ENCODE measurements at places on chromosomes 11 and 22.

- peak overlapping the region; percentile 90 for H3K27ac ChIP-seq
- H3K4me1 ChIP-seq = peaks cover 19% of the 10 kb centered on the region
- no peak for DNase-seq
These were observed 821 bp downstream of the CELF1 start for GRCh38 chr11:47552056-47552565.

GRCh38 chr11:5663511-5663910 is 21.4 kb downstream of the TRIM5 start:
- H3K4me3 ChIP-seq = no peak overlapping the region
- H3K4me1 ChIP-seq = no peaks in the 10 kb centered on the region
- DNase-seq = no peak
- peaks cover 50% of the 10 kb centered on the region for H3K36me3 ChIP-seq

GRCh38 chr11:34613552-34614056 is 7.3 kb upstream of the EHF start:
- no peak overlapping the region for H3K4me3 ChIP-seq
- no peaks in the 10 kb centered on the region for H3K4me1 ChIP-seq
- DNase-seq = no peak
- H3K27me3 ChIP-seq = peaks cover 33% of the 10 kb centered on the region
- H3K27ac ChIP-seq = no peak overlapping the region

DNA sequence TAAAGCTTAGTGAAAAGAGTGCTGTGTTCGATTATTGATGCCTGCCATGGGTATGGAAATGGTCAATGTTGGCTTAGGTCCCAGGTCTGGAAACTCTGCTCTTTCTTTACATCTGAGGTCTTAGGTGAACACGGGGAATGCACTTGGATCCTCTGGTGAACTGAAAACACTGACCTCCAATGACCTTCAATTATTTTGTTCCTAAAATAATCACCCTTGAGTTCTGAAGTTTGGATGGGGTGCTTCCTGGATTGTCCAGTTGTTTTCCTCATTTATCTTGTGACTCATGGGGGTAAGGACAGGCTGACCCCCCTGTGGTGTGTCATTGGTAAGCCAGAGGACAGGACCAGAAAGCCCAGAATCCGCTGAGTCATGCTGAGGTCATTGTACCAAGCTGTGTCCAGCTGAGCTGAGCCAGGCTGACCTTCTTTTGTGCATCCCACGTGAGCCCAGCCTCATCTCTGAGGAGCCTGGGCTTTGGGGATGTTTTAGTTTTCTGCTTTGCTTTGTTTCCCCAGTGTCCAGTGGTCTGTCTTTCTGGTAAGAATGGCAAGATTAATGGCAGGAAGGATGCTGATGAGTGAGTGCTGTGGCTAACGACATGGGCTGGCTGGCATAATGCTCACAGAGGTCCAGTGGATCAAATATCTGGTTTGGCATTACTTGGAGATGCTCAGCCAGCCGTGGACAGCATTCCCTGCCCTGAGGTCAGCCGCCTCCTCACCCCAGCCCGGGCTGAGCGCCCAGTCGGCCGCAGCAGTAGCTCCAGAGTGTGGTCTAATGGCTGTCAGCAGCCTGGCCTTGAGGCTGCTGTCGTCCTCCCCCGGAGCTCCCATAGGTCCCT is 35.6 kb downstream of the AMPD3 start:
- no peaks in the 10 kb centered on the region for H3K27me3 ChIP-seq
- H3K27ac ChIP-seq = peak overlapping the region; percentile 46
- no peak for DNase-seq
- H3K4me1 ChIP-seq = peaks cover 16% of the 10 kb centered on the region
- peaks cover 89% of the 10 kb centered on the region for H3K36me3 ChIP-seq

- no peak overlapping the region for H3K4me3 ChIP-seq
- no peak overlapping the region for H3K27ac ChIP-seq
- DNase-seq = no peak
These were observed 27.9 kb downstream of the MB start for GRCh38 chr22:35589071-35589755.
